NCI-H2081 treated with DMSO at 0.1 percent for 48 hours (cell line): ENCODE measurements at places on chromosomes 1 and 21.

GRCh38 chr1:109802136-109802900 lies 38.6 kb upstream of the EPS8L3 start:
- DNase-seq, result no peak

- no peak for DNase-seq
Measured at GRCh38 chr1:224554620-224555259, 61.4 kb upstream of the CNIH3 start.

- no peak for DNase-seq
Measured at GRCh38 chr1:167789501-167789900, 67.7 kb downstream of the MPZL1 start.

GRCh38 chr1:111197598-111198284 lies 2.7 kb downstream of the DENND2D start:
- no peak for DNase-seq

DNA sequence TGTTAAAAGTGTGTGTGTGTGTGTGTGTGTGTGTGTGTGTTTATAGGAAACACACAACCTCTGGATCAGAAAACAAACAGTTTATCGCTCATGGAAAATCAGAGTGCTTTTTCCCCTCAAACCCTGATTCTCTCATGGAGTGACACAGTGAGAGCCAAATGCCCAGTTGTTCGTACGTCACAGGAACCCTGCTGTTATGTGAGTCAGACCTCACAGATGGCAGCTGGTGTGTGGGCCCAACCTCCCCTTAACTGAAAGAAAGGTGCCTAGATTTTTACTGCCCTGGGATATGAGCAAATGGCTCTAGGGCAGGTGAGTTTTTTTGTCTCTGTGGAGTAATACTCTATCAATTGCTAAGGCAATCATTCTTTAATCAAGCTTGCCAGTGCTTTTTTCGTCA lies 1788.1 kb downstream of the BRINP3 start:
- no peak for DNase-seq

- DNase-seq, result no peak
Measured at GRCh38 chr1:6342056-6342455, 51.5 kb downstream of the ACOT7 start.

DNA sequence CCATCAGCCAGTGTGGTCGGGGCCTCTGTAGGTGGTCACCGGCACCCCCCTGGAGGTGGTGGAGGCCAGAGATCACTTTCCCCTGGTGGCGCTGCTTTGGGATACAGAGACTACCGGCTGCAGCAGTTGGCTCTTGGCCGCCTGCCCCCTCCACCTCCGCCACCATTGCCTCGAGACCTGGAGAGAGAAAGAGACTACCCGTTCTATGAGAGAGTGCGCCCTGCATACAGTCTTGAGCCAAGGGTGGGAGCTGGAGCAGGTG lies 961 bp downstream of the RBM15 start:
- DNase-seq, result no peak

DNA sequence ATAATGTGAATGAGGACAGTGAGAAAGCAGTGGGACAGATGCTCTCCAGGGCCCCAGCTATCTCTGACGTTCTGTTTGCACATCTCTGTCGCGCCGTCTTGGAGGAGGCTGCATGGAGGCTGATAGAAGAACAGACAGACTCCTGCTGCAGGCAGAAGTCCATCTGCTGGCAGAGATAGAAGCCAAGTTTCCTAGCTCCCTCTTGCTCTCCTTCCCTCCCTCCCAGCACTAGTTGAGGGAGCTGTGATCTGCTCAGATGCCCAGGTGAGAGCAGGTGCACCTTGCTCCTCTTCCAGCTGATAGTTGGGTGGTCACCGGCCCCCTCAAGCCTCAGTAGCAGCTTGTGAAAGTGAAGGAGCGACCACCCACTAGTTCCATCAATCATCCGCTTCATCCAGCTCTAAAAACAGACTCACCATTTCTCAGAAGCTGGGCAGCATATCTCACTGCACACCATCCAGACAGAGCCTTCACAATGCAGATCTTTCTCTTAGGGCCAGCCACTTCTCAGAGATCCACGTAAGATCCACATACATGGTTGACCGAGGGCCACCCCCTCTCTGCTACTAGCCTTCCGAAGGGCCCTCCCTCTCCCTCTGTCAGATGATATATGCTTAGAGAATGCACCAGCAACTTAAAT lies 12.9 kb downstream of the LRRN2 start:
- no peak for DNase-seq

GRCh38 chr1:25519624-25520023 lies 23.8 kb upstream of the LDLRAP1 start:
- DNase-seq, result no peak

DNA sequence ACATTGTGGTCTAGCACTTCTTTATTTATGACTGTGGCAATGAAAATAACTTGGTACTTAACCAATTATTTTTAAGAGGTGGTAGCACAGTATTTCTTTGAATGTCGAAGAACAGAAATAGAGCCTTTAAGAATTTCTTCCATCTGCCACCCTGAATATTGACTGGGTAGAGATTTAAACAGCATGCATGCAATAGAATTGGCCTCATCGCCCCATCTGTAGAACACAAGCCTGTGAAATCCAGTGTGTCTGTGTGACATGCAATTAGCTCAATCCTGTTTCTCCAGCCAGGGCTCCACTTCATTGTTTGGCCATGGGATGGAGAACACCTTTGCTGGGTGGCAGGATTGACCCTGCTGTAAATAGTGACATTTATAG lies 17.1 kb upstream of the KLHDC8A start:
- no peak for DNase-seq

- DNase-seq, result no peak
Measured at GRCh38 chr1:107132780-107133179, 8.1 kb upstream of the NTNG1 start.

DNA sequence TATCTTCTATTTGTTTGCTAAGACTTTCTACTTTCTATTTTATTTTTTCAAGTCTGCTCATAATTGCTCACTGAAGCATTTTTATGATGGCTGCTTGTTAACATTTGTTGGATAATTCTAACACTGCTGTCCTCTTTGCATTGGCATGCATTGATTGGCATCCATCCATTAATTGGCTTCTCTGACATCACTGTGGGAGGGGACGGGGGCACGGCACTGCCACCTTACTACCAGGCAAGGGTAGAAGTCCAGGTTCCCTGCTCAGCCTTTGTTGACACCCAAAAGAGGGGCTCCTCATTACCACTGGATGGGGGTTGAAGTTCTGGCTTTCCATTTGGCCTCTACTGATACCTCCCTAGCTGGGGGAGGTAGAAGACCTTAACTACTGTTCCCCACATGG lies 11.5 kb upstream of the ABCG1 start:
- DNase-seq, result no peak

- DNase-seq, result no peak
Measured at GRCh38 chr1:8903908-8904650, 25.6 kb upstream of the ENO1 start.

GRCh38 chr1:45923343-45923742 lies 119.9 kb downstream of the MAST2 start:
- DNase-seq, result no peak

DNA sequence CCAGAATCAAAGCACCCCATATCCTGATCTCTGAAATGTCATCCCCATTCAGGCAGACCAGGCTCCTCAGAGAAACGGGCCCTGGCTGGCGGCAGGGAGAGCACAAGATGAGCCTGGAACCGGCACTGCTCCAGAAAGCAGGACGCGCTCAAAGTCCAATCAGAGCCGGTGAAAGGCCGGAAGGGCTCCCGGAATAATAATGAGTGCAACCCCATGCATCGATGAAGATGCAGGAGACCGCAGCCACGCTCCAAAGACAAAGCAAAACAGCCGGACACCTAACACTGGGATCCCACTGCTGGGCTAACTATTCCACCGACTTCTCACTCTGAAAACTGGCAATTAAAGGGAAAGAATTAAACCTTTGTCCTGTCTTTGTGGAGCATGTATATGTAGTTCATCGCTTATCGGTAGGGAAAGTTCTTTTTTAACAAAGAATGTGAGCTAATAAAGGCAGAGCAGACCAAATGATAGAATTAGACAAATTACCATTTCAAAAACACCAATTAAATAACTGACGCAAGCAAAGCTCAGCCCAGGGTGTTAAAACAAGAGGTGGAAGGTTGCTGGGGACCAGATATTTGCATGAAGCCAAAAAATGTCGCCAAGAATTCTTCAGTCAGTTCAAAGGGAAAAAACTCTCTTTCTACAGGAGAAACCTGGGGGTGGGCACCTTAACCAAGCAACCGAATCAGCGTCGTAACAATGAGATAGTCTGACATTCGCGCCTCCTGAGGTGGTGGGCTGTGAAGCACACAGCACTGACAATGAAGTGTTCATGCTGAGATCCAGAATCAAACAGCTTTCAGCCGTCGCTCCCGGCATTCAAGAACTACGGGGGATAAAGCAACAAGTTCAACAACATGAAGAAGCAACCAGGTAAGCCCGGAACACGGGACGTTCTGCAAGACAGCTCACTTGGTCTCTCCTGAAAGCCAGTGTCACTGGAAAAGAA lies 95.2 kb downstream of the NPHP4 start:
- DNase-seq, result no peak

GRCh38 chr21:15732290-15732995 lies 2.7 kb downstream of the USP25 start:
- no peak for DNase-seq

GRCh38 chr1:149928401-149928724 lies 760 bp upstream of the SF3B4 start:
- DNase-seq, result no peak

DNA sequence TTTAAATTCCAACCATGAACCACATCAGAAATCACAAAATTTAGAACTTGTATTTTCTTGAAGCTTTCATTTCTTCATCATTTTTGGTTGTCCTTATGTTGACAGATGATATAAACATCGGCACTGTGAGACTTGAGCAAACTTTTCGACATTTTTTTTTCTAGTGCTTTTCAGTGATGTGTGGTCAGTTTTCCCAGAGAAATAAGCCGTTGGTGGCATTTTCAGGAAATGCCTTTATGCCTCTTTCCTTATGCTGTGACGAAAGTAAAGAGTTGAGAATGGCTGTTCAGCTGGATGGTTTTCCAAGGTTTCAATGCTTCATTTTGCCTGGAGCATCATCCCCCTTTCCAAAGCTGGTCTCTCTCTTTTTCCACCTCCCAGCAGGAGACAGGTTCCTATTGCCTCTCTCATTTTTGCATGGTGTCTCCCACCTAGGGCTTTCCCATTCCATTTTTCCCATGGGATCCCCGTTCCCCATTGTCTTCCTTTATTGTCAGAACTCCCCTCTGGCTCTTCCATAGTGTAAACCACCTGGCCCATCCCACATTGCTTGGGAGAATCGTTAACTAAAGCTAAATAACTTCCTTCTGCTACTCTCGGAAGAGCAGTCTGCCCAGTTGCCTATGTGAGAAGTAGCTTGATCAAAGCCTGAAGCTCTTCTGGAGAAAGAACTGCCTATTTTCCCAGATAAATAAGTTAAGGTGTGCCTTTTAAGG lies 61.4 kb upstream of the DYNLT5 start:
- DNase-seq, result no peak

GRCh38 chr1:225617479-225617878 lies 35.4 kb downstream of the ENAH start:
- DNase-seq, result no peak

DNA sequence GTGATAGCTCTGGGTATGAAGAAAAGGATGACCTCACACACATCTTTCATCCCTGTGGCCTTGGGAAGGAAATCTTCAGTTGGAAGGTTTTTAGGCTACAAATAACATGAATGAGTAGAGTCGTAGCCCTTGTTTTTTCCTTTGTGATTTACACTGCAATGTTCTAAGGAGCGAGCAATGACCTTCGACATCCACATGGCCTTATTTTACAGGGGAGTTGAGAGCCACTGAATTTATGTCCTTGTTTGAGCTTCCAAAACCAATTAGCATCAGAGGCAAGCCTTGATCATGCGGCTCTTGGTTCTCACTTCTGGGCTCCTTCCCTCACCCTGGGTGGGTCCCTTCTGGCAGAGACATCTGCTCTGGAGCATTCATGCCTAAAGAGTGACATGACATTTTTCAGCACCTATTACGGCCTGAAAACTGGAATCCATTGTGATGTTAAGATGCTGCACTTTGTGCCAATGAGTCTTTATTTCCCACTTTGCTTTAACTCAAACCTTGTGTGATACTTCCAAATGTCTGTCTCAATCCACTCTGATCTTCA lies 70.5 kb upstream of the RUNX1 start:
- no peak for DNase-seq

GRCh38 chr1:41382480-41383090 lies 21.4 kb downstream of the FOXO6 start:
- no peak for DNase-seq

DNA sequence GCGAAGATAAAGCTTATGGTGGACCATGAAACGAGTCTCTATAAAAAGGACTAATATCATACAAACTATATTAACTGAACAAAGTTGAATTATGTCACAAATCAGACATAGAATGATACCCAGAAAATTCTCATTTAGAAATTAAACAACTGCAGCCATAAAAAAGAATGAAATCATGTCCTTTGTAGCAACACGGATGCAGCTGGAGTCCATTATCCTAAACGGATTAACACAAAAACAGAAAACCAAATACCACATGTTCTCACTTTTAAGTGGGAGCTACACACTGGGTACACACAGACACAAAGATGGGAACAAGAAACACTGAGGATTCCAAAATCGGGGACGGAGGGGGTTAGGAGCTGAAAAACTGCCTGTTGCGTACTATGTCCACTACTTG lies 11.5 kb downstream of the COP1 start:
- DNase-seq, result no peak

DNA sequence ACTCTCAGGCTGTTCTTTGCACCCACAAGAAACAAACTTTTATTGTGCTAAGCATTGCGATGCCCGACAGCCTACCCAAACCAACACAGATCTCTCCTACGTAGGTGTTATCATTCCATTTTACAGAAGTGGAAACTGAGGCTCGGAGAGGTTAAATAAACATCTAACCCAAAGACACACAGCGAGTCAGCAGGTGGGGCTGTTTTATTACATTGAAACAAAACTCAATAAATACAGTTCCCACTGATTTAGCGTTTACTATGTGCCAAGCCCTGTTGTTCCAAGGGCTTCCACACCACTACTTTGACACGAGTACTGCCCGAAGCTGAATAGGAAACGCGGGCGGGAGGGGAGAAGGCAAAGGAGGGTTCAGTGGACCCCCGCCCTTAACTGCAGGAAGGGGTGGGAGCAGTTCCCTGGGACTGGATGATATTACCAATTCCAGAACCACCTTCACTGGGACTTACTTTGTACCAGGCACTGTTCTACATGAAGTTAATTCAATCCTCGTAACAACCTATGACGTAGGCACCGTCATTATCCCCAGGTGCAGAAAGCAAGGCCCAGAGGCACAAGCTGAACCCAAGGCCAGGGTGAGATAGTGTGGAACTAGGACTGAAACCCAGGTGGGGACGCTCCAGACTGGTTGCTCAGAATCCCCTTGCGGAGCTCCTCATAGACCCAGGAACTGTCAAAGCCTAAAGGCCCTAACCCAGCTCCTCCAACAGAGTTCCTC lies 19.3 kb upstream of the ALDH4A1 start:
- DNase-seq, result no peak

DNA sequence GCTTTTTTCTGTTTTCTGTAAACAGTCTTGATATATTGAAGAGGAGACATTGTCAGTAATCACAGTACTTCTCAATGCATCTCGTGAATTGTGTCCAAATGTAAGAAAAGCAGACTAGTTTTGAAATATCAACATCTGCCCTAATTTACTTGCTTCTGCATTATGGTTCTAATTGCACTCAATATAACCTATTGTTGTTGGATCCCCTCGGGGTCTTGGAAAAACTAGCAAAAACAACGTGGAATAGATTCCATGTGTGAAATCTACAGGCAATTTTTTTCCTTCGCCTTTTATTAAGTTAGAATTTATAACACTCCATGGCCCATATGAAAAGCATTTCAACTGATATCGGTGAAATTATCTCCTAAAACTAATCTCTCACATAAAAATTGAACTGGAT lies 236.5 kb downstream of the TTLL7 start:
- DNase-seq, result no peak
